ENCODE measurements at places on chromosomes 7 and 10.

- no peak for DNase-seq
These were observed 140.4 kb downstream of the PIP4K2A start for GRCh38 chr10:22573820-22574569.

GRCh38 chr10:45375716-45376231 is 1.8 kb downstream of the ALOX5 start:
- DNase-seq: no peak

GRCh38 chr7:30973292-30973691 is 9.5 kb downstream of the GHRHR start:
- no peak for DNase-seq

- no peak for DNase-seq
These were observed 268.5 kb upstream of the AKR1E2 start for GRCh38 chr10:4557469-4557868.

GRCh38 chr7:131521651-131522163 is 34.7 kb downstream of the PODXL start:
- no peak for DNase-seq

DNA sequence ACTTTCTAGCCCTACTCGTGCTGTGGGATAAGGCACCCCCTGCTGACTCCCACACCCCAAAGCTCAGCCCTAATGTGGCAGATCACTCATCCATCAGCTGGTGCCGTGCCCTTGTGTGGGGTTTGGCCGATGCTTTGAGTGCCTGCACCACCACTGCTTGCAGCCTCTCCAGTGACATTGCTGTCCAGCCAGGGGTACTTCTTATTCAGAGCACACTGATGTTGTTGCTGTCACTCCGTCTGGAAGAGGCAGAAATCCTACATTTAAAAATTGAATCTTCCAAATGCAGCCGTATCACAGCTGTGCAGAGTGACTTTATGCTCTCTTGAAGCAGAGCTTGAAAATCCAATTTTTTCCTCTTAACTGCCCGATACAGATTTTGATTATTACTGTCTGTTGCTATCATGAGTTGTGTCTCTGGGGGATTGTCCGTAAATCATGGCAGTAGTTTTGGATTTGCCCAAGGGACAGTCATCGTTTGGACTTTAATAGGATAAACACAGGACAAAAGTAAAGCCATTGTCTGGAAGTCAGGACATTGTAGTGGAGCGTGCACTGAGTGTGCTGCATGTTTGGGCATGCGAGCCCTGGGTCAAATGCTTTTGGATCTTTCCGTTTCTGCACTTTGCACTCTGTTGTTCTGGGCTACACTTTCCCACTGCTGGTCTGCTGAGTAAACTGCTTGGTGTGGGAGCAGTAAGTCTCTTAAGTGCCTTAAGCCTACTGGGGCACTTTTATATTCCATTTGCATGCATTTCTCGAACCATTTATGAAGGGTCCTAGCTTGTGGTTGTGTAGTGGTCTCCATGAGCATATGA is 128.2 kb downstream of the DOCK1 start:
- DNase-seq: no peak

GRCh38 chr10:127964621-127965020 is 57.7 kb downstream of the PTPRE start:
- DNase-seq: no peak

GRCh38 chr7:3210531-3210930 is 90.5 kb upstream of the SDK1 start:
- no peak for DNase-seq

GRCh38 chr7:55036950-55037736 is 18.3 kb downstream of the EGFR start:
- DNase-seq: no peak

- no peak for DNase-seq
These were observed 19.5 kb downstream of the HDAC9 start for GRCh38 chr7:18515067-18515466.

DNA sequence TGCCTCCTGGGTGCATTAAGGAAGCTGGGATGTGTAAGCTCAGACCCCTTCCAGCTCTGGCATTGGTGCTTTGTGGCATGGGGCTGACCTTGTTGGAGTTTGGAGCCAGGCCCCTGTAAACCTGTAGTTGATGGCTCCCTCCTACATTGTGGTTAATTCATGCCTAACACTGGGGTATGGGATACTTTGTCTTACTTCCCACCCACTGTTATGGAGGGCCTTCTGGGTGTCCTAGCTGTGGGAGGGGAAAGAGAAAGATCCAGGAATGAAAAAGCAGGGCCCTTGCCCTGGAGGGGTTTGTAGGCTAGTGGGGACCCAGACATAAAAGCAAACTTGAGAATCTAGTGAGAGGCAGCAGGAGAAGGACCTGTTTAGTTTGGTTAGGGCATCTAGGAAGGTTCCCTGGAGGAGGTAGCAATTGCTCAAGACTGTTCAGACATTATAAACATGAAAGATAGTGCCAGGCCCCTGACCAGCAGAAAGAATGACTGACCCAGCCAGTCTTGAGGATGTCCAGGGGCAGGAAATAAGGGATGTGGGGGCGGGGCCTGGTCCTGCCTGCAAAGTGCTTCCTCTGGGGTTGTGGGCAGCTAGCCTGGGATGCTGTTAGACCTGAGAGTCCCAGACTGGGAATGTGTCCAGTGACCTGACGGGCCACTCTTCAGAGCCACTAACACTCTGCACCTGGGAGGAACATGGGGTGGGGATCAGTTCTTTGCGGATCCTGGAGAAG is 6.6 kb downstream of the ADAMTS14 start:
- no peak for DNase-seq

DNA sequence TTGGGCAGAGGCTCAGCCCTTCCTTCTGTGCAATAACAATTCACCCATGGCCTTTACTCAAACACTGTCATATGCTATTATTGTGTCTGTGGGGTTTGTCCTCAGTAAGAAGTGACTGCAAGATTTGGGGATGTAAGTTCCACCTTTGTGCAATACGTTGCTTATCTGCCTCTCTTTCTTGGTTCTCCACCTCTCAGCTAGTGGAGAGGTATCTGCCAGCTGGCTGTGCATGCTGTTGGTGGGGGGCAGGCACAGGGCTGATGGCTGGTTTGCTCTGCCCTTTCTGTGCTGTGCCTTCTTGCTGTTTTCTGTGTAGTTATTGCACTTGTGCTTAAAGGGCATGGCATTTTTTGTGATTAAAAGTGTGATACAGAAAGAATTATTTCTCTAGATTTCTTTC is 36.2 kb downstream of the CNNM1 start:
- DNase-seq: no peak

GRCh38 chr7:26879671-26880070 is 15.3 kb upstream of the SKAP2 start:
- no peak for DNase-seq

DNA sequence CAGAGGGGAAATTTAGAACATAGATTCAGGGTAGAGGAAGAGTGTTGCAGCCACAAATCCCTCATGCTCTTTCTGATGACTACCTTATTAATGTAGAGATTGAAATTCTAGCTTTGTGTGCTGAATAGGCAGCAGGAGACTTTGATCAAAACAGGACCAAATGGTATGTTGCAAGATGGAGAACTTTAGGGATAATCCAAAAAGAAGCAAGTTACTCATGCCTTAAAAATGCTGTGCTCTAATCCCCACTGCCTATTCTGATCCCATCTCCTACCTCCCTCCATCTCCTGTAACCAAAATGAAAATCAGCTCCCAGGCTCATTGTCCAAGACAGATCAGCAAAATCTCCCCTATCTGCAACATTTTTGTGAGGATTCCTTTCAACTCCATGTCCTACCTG is 31.3 kb downstream of the CH25H start:
- no peak for DNase-seq

DNA sequence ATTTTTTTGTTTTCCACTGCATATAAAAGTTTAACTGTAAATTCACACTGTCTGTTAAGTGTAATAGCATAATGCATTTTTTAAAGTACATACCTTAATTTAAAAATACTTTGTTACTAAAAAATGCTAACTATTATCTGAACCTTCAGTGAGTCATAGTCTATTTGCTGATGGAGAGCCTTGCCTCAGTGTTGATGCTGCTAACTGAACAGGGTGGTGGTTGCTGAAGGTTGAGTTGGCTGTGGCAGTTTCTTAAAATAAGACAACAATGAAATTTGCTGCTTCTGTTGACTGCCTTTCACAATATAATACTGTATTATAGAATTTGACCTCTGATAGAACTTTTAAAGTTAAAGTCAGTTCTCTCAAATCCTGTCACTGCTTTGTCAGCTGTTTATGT is 72.3 kb upstream of the GATAD1 start:
- no peak for DNase-seq

GRCh38 chr7:33114976-33115375 is 5.8 kb upstream of the RP9 start:
- no peak for DNase-seq

GRCh38 chr7:70178211-70178610 is 579.9 kb downstream of the AUTS2 start:
- no peak for DNase-seq

- no peak for DNase-seq
These were observed 94.5 kb downstream of the COL26A1 start for GRCh38 chr7:101457001-101457750.

DNA sequence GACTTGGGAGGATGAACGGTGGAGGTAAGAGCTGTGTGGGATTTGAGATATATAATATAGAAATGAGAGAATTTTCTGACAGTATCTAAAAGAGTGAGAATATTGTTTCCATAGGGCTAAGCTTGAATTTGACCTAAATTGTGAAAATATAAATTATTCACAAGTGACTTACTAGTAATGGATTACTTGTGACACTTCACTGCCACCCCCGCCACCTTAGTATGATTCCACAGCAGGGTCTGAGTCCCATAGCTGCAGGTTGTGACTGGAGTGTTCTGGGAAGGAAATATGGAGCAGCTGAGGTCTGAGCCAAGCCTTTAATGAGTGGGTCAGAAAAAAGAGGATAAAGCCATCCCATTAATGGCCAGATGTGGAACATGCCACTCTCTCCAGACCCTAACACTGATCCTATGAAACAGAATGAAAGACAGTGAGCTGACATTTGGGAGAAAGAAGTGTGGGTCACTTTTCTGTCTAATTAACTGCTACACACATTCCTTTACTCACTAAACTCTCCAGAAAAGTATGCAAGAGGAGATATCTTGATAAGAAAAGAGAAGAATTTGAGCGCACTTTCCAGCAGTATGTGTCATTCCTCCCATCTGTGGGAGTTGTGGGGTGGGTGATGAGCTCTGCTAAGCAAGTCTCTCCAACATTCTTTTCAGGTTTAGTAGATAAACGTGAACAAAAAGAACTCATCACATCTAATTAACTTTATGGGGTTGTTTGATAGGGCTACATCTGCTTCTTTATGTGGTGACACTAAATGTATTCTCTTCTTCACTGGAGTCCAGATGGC is 1193.4 kb downstream of the SORCS3 start:
- no peak for DNase-seq

GRCh38 chr7:15555381-15555859 is 6.4 kb downstream of the AGMO start:
- DNase-seq: no peak

- no peak for DNase-seq
These were observed 33.4 kb downstream of the PRPS1L1 start for GRCh38 chr7:17994079-17994850.

- DNase-seq: no peak
These were observed 6.4 kb downstream of the NKX2-3 start for GRCh38 chr10:99539120-99539519.

- no peak for DNase-seq
These were observed 23.6 kb downstream of the ZNF783 start for GRCh38 chr7:149285603-149286002.

GRCh38 chr7:31004393-31004792 is 40.6 kb downstream of the GHRHR start:
- DNase-seq: no peak

DNA sequence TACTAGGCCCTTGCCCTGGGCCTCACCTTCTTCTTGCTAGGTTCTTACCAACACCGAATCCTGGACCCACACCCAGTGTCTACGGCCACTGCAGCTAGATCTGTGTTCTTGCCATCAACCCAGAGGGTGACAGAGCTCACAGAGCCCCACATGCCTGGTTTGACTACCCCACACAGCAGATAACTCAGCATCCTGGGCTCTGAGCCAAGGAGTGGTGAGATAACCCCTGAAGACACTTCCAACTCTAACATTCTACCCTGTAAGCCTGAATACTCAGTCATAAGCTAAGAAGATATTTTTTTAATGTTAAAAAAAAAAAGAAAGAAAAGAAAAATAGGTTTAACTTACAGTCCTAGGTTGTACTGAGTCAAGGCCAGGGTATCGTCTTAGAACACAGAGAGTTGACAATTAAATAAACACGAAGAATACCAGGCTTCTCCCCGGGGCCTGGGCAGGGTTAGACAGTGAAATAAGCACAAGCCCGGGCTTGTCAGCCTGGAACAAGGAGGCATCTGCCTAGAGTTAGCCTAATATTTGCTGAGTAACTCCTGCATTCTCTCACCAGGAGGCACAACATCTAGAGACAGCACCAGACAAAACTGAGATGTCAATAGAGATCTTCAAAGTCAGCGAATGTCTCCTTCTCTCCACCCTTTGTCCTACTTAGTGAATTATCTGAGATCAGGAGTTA is 556.5 kb upstream of the LRRN3 start:
- DNase-seq: peak; percentile 28

- DNase-seq: no peak
These were observed 7.7 kb upstream of the ABCB1 start for GRCh38 chr7:87608431-87608830.

DNA sequence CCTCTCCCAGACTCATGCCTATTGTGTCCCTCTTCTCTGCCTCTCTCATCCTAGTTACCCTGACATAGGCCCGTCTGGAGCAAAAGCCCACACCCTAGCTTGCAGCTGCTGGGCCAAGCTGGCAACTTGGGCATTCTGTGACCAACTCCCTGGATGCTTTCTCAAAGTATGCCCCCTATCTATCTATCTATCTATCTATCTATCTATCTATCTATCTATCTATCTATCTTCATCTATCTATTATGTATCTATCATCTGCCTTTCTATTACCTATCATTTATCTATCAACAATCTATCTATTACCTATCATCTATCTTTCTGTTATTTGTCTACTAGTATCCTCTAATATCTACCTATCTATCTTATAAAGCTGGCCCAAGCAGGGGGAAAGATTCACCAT is 45.4 kb upstream of the COL13A1 start:
- DNase-seq: no peak

DNA sequence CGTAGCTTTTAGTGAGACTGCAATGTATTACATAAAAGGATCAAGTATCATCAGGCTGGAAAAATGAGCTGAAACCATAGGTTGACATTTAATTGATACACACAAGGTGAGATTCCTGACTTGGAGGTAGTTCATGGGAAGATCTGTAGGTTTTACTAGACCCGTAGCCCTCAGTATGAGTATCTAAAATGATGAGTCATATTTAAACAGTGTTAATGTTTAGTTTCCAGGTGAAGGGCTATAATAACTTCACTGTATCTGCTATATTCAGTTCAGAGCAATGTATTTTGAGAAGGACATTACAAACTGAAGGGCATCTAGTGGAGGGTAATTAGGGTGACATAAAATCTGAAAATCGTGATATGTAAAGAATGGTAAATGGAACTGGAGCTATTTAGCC is 35.0 kb downstream of the ENTPD1 start:
- no peak for DNase-seq
